Kidney epithelial cell (primary cell): ENCODE measurements at places on chromosomes 7 and 10.

DNA sequence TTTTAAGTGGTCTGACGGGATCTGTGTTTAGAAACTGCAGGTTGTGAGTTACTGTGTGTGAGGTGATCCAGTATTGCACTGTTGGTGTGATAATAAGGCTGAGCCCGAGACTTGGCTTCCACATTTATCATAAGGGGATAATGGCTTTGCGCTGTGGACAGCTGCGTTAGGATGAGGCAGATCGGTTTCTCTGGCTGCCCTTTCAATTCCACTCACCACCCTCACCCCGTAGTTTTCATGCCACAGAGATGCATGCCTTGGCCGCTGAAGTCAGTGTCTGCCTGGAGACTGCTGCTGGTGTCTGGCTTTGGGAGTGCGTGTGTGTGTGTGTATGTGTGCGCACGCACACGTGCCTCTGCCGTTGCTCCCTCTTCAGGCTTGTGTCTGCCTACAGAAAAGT, 273.0 kb downstream of the CCDC3 start:
- no peak for DNase-seq

DNA sequence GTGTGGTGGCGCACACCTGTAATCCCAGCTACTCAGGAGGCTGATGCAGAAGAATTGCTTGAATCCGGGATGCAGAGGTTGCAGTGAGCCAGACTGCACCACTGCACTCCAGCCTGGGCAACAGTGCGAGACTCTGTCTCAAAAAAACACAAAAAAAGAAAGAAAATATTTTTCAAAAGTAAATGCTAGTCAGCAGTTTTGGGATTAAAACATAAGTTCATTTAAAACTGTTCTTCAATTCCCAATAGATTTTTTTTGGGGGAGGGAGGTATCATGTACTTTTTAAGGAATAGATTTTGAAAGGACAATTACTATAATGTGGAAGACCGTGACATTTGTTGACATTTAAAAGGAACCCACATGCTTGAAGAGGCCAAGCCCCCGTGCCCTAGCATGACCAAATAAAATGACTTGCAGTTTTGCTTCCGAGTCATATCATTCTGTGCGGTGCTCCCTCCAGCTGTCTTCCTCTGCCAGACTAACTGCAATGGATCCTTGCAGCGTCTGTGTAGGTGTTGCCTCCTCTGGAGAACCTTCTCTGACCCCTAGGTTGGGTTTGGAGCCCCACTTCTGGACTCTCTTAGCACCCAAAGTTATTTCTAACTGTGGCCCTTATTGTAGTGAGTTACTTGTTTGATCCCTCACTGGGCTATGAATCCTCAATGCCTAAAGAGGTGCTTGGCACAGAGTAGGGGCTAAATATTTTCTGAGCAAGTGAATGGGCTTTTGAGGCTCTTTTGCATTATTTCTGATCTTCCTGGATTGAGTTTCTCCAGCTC, 17.4 kb upstream of the HPS1 start:
- DNase-seq, result no peak

DNA sequence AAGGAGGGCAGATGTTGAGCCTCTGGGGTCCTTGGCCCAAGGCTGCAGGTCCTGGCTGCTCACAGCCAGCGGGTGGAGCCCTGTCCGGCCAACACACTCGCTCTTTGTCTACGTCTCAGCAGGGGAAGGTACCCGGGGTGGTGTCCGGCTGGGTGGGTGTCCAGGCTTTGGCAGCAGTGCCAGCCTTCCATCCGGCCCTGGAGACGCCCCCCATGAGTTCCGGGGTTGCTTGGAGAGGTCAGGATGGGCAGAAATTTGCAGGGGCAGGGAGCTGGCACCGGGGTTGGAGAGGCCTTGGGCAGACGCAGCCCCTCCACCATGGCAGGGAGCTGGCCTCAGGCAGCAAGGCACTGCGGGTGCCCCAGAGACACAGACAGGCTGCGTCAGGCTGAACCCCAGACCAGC, 42.2 kb upstream of the ELN start:
- no peak for DNase-seq

GRCh38 chr7:73717991-73718405, 1.5 kb downstream of the STX1A start:
- peak; percentile 80 for DNase-seq
